Stimulated activated CD8-positive, alpha-beta memory T cell treated with anti-CD3 and anti-CD28 coated beads, Interleukin-4, amount 100 ng/mL, for 48 hours (primary cell): ENCODE measurements at places on chromosomes 2 and 18.

DNA sequence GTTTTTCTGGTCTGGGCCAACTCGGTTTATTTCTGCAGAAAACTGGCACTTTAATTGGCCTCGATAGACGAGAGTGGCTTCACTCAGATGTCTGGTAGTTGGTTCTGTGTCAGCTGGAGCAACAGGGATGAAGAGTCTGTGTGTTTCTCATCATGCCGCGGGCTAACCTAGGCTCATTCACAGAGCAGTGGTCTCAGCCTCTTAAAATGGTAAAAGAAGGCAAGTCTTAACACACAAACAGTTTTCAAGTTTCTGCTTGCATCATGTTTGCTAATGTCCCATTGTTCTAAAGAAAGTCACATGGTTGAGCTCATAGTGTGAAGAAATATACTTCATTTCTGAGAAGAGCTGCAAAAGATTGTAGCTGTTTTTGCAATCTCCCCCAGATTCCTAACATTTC, 37.5 kb upstream of the ANXA4 start:
- DNase-seq: no peak

- no peak for DNase-seq
Measured at GRCh38 chr18:33123862-33124518, 316.5 kb downstream of the CCDC178 start.

GRCh38 chr2:127082974-127083373, 24.0 kb downstream of the BIN1 start:
- DNase-seq: no peak

GRCh38 chr2:1484131-1484884, 71.0 kb downstream of the TPO start:
- no peak for DNase-seq

DNA sequence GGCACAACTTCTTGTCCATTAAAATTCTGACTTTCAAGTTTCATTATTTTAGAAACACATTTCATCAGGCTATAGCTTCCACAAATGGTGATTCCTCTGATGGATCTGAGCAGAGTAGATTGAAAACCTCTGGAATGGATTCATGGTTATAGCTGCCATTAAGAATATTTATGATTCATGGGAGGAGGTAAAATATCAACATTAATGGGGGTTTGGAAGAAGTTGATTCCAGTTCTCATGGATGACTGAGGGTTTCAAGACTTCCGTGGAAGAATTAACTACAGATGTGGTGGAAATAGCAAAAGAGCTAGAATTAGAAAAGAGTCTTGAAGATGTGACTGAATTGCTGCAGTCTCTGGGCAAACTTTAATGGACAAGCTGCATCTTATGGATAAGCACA, 797.4 kb downstream of the SUCLG1 start:
- DNase-seq: no peak

GRCh38 chr18:48733643-48734253, 194.9 kb downstream of the CTIF start:
- no peak for DNase-seq

DNA sequence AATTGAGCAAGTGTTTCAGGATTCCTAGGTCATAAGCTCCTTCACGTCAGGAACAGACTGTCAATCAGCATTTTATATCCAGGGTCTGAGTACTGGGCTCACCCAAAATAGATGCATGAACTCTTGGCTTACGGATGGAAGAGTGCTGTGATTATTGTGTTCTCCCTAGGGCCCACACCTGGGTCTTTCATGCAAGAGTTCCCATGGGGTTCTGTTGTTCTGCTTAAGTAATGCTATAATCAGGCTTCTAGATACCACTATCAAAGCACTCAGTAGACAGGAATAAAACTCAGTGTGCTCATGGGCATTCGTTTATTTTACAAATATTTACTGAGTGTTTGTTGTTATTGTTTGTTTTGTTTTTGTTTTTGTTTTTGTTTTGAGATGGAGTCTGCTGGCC, 46.4 kb upstream of the PMAIP1 start:
- no peak for DNase-seq

- no peak for DNase-seq
Measured at GRCh38 chr2:18980104-18980785, 378.2 kb downstream of the OSR1 start.
